ENCODE measurements at places on chromosomes 7 and 10.
A peak's percentile ranks its signal among the peaks of the same experiment; 100 is the strongest.

GRCh38 chr10:50384898-50385297 is 133.6 kb upstream of the ASAH2 start:
- no peak for DNase-seq

GRCh38 chr7:99540542-99540941 is 11.4 kb downstream of the FAM200A start:
- DNase-seq, result no peak

DNA sequence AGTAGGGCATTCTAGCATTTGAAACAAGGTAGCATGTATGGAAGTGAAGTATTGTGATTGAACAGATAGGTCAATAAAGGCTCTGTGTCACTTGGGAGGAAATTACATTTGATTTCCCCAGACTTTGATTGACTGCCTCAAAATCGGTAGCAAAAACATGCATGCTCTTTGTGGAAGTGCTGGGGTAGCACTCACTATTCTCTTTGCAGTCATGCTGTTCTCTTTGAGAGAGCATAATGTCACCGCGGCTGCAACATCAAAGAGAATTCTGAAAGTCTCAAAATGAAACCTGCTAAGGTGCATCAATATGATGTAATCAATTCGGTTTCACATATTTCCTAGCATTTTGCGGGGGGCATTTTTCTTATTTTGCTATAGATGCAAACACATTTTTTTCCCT is 64.2 kb downstream of the ARMC3 start:
- DNase-seq, result no peak

DNA sequence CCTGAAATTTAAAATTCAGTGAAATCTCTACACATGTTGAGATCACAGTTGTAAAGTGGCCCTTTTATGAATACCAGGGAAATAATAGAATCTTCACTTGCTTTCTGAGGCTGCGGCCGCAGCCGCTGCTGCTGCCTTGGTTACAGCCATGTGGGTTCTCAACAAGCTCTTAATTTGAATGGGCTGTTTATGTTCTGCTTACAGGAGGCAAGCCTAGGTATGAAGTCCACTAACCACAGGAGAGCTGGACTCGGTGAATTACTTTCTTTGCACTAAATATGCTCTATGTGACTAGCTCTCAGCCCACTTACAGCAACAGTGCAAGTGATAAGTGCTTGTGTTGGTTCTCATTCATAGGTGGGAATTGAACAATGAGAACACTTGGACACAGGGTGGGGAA is 410.8 kb downstream of the SFMBT2 start:
- DNase-seq, result no peak

DNA sequence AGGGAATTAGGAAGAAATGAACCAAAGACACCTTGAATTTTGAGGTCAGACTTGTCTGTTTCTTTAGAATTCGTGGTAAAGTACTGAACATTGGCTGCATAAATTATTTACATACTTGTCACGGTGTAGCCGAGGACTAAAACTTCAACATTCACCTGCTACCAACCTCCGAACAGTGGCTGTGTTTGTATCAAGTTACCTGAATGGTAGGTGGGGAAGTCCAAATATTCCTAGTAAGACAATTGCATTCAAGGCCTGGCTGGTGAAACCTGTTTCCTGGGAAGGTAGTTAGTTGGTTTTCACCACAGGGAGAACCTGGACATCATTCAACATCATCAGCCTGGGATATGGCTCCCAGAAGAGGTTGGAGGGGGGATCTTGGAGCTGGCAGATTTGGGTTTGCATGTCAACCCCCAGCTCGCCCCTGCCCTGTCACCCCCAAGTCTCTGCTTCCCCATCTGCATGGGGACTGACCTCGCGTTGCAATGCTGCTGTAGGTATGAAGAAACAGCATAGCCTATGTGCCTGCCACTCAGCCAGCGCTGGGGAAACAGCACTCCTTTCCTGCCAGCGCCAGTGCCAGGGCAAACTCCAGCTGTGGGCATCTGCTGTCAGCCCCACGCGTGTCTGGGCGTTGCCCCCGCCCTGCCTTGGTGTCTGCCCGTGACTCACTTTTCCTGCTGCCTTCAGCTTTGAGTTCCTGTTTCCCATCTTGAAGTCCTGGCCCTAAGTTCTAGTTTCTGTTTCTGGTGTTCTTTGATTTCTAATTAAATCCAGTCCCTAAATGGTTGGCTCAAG is 12.7 kb upstream of the LARP4B start:
- DNase-seq, result peak; percentile 56

DNA sequence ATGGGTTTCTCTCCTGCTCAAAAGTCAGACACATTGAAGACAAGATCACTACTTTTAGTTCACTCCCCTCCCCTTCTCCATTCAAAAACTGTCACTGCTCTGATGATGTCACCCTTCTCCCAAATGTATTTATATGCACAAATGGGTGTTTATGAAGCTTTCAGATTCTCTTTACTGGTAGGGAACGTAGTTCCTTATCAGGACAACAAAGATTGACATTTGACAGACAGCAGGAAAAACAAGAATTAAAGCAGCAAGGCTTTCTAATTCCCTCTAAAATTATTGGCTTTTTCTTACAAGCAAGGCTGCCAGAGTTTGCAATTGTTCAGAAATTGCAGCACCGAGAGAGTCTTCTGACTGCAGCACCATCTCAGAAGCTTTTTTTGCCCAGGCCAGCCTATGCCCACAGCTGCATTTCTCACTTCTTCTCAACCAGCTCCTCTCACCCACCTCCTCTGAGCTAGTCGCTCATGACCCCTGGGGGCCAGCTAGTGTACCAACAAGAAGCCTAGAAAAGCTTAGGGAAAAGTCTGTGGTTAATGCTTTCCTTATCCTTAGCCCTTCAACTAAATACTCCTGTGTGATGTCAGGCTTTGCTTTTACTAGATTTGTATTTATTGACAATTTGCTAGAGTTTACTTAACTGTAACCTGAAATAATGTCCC is 265.1 kb downstream of the HTR7 start:
- DNase-seq, result peak; percentile 84

DNA sequence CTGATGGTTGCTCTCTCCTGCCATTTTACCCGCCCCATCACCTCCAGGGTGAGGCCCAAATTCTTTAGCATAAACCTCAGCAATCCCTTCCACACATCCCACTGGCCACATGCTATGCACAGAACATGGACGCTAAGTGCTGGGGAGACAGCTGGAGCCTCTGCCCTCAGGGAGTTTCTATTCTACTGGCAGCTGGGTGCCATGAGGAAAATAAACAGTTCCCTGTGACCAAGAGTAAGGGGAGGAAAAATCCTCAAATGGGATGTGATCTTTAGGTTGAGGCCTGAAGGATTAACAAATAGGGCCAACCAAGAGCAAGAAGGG is 1.2 kb downstream of the PARP12 start:
- no peak for DNase-seq

GRCh38 chr10:33519130-33519860 is 184.8 kb upstream of the NRP1 start:
- no peak for DNase-seq

- DNase-seq, result no peak
Observed at GRCh38 chr10:8060010-8060703, 5.7 kb downstream of the GATA3 start.

- no peak for DNase-seq
Observed at GRCh38 chr10:111126077-111126476, 49.2 kb downstream of the ADRA2A start.

DNA sequence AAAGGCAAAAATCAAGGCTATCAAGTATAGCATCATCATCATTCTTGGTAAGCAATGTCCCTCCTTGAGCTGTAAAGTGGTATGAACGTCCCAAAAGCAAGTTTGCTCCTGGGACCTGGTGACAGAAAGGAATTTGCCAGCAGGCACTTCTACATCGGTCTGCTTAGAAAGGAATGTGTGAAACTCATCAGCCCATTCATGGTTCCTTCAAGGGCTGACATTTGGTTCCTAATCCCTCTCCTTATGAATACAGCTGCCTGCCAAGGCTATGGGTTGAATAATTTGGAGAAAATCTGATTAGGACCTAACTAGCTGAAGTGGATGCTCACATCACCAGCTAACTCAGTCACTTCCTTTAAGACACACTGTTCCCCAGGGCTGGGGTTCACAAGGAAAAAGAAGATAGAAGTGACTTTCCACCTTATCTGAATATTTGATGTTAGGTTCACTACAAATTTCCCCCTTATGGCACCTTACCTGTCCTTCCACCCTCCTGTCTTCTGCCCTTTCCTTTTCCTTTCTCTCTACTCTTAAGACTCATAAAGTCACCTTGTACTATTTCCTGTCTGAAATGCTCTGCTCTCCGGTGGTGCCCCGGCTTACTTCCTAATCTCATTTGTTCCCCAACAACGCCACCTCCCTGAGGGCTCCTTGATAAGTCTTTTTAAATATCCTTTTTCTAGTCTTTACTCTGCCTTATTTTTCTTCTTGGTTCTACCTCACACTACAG is 187.1 kb downstream of the NPSR1 start:
- DNase-seq, result no peak

DNA sequence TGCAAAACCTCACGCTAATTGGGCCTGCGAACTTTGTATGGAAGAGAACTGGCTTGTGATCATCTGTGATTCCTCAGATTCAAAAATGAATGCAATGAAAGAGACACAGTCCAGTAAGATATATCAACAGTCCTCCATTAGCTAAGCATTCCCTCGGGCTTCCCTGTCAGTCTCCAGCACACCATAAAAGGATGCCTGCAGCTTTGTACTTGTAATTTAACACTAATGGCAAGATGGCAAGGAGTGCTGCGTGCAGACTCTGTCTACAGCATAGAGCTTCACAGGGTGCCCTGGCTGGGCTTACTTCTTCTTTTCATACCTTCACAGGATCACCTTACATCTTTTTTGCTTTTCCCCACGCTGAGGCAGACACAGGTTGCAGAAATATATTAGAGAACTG is 200.0 kb downstream of the GFRA1 start:
- DNase-seq, result no peak

GRCh38 chr7:93574646-93575554 is at the start of gene CALCR:
Gene CALCR (minus strand): TSS chr7:93574724. CDS start chr7:93486981, 87,743 bp downstream.
- DNase-seq, result peak; percentile 3

- no peak for DNase-seq
Observed at GRCh38 chr10:110461530-110461929, 36.2 kb upstream of the DUSP5 start.

DNA sequence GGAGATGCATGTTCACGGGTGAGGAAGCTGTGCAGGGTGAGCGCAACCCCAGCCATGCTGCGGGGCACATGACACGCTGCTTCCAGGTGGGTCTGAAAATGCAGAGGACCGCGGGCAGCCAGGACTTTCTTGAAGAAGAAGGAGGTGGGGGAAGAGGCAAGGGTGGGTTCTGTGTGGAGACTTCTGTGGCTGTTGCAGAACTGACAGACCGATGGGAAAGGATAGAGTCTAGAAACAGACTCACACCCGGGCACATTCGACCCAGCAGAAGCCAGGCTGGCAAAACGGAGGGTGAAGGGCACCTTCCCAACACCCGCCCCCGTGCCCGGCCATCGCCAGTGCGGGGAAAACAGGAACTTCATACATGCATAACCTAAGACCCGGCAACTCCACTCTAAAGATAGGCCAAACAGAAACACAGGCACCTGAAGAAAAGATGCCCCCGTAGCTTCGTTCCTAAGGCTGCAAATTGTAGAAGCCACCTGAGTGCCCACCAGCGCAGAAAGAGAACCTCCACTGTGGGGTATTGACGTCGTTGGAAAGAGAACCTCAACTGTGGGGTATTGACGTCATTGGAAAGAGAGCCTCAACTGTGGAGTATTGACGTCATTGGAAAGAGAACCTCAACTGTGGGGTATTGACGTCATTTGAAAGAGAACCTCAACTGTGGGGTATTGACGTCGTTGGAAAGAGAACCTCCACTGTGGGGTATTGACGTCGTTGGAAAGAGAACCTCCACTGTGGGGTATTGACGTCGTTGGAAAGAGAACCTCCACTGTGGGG is 4.8 kb upstream of the KNDC1 start:
- DNase-seq, result no peak

DNA sequence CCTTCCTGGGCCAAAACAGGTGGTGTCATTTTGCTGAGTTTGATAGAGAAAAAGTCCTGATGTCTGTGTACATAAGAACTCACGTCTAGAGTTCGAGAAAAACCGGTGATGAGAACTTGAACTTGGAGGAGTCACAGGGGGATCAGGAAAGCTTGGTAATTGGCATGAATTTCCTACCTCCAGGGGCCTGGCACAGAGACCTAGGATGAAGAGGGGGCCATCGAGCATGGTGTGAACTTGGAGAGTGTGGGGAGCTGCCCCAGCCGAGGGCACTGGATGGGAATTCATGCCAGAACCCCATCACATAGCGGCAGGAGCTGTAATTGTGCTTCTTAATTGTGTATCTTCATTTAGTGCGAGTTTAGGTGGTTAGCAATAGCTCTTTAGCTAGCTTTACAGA is 82.2 kb downstream of the CUX1 start:
- DNase-seq, result no peak

GRCh38 chr10:31928549-31929260 is at the start of gene ARHGAP12:
Gene ARHGAP12 (minus strand): TSS chr10:31928831. CDS start chr10:31908855, 19,976 bp downstream.
- DNase-seq, result peak; percentile 81

Data from choroid plexus epithelial cell (primary cell).